Breast epithelium (tissue), 4 donors: ENCODE measurements at places on chromosomes 16 and 17. TPM values are rescaled to one million over a fixed set of nuclear protein-coding genes. Genes with fewer than 3 reads are reported as not detected.

- no peak for DNase-seq
Observed at GRCh38 chr16:2987833-2988232, 7.6 kb upstream of the PKMYT1 start.

Gene OR1A1
- not detected for total RNA-seq

GRCh38 chr16:66079671-66080334, 286.7 kb upstream of the CDH5 start:
- DNase-seq, result no peak

DNA sequence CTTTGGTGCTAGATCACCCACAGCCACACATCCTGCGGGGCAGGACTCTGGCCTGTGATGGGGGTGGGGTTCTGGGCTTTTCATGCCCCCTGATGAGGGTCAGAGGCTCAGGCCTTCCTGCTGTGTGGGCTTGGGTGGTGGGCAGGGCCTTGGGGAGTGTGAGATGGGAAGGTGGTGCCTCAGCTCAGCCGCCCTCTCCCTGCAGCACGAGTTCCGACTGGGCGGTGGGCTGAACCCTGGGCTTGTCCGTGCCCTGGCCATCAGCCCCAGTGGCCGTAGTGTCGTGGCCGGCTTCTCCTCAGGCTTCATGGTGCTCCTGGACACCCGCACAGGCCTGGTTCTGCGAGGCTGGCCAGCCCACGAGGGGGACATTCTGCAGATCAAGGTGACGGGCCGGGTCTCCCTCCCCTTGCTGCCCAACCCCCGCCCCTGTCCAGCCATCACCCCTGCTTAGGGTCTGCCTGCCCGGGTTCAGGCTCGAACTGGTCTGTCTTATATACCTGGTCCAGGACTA, 6.8 kb upstream of the SERPINF2 start:
- no peak for DNase-seq

DNA sequence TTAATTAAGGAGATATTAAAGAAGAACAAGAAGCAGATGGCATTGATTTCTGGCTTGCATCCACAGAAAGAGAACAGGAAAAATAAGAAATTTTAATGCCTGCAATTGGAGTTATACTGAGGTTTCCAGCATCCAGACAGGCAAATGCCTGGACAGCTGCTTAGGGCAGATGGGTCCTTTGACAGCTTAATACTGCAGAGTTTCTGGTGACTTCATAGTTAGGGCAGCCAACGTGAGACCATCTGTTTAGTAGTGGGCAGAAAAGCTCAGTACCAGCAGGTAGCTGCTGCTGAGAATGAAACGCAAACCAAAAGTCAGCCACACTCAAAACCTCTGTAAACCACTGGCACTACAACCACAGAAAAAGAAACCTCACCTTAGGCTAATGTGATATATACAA, 109.8 kb downstream of the CDK5R1 start:
- no peak for DNase-seq
